ENCODE measurements at places on chromosomes 2 and 18.
A peak's percentile ranks its signal among the peaks of the same experiment; 100 is the strongest.

DNA sequence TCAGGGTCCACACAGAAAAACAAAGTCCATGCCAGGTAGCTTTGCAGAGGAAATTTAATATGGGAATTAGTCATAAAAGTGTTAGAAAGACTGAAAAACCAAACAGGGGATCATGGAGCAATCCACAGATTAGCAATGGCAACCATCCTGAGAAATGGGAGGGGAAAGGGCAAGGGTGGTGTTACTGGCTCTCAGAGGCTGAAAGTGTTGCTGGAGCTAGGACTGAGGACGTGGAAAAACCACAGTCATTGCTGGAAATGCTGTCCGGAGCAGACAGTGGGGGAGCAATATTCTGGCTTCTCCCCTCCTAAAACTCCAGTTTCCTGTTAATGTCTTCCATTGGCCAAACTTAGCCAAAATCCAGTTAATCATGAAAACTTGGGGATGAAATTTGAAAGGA lies 172.4 kb downstream of the ZBTB7C start:
- no peak for DNase-seq

DNA sequence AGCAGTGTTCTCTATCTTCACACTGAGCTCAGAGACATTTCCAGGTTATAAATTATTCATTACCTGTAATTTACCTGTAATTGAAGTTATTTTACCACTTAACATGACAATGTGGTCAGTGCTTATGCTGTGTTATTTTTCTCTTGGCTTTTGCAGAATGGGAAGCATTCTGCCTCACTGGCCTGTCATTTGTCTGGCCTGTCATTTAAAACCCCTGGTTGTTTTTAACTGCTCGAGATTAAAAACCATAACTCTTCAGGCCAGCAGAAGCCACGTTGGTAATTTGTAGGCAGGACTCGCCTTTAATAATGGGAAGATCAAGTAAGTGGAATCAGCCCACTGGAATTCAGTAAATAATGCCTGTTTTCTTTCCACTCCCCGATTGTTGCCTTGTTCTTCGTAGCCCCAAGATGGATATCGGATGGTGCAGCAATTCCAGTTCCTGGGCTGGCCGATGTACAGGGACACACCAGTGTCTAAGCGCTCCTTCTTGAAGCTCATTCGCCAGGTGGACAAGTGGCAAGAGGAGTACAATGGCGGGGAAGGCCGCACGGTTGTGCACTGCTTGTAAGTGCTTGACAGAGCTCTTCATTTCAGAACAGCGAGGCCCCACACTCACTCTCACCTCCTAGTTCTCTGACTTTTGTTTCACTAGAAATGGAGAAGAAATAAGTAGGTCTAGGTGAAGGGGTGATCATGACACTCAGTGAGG lies 222.4 kb upstream of the RAB12 start:
- no peak for DNase-seq

- no peak for DNase-seq
These were observed 27.1 kb upstream of the DSC1 start for GRCh38 chr18:31189757-31190156.

GRCh38 chr2:206863196-206863595 lies 76.1 kb upstream of the CPO start:
- no peak for DNase-seq

DNA sequence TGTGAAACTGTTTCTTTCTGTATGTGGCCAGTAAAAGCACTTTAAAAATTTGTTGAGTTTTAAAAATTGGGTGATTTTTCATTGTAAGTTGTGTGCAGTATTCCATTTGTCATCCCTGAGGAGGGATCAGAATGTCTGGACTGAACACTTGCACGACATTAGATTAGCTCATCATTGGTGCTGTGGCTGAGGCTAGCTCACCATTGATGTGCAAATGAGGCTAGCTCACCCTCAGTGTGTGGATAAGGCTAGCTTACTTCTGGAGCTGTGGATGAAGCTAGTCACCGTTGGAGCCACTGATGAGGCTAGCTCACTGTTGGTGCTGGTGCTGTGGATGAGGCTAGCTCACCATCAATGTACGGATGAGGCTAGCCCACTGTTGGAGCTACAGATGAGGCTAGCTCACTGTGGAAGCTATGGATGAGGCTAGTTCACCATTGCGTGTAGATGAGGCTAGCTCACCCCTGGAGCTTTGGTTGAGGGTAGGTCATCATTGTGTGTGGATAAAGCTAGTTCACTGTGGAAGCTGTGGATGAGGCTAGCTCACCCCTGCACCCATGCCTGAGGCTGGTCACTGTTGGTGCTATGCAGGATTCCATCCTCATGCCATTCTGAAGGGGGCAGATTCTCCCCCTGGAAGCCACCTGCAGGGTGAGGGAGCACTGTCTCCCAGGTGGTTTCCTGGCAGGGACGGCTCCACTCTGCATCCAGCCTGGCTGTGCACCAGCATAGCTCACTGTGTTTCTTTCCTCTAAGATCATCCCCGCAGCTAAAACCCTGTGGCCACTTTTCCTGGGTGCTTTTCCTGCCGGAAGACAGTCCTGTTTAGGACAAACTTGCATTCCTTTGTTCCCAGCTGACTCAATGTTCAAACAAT lies 101.1 kb downstream of the TWIST2 start:
- DNase-seq = no peak

DNA sequence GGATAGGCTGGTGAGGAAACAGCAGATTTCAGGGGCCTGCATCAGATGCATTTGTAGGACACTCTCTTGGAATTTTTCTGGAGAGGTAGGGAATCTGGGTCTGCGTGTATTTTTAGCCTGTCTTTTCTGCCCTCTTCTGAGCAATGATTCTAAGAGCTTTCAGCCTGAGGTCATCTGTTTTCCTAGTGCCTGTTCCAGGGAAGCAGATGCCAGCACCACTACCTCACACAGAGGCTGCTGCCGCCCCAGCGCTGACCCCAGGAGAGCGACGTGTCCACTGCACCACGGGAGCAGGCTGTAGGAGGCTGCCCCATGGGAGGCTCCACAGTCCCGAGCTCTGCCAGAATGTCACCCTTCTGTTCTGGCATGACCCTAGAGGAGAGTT lies 316.5 kb downstream of the CYP26B1 start:
- no peak for DNase-seq

- no peak for DNase-seq
These were observed 557.9 kb downstream of the DCC start for GRCh38 chr18:52897611-52898484.

DNA sequence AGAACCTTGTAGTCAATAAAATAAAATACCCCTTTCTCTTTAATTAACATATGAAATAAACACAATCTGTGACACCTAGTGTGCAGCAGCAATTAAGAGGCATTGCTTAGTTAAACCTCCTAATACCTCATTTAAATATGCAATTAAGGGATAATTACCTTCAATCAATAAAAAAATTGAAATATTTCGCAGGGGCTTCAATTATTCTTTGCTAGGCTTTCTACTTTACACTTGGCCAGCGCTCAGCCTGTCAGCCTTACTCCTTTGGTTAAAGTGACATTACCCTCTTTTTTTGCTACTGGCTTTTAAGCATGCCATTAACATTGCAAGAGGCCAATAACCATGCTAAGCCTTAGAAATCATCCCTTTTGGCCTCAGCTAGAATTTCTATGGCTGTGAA lies 327.5 kb upstream of the ZNF521 start:
- no peak for DNase-seq

DNA sequence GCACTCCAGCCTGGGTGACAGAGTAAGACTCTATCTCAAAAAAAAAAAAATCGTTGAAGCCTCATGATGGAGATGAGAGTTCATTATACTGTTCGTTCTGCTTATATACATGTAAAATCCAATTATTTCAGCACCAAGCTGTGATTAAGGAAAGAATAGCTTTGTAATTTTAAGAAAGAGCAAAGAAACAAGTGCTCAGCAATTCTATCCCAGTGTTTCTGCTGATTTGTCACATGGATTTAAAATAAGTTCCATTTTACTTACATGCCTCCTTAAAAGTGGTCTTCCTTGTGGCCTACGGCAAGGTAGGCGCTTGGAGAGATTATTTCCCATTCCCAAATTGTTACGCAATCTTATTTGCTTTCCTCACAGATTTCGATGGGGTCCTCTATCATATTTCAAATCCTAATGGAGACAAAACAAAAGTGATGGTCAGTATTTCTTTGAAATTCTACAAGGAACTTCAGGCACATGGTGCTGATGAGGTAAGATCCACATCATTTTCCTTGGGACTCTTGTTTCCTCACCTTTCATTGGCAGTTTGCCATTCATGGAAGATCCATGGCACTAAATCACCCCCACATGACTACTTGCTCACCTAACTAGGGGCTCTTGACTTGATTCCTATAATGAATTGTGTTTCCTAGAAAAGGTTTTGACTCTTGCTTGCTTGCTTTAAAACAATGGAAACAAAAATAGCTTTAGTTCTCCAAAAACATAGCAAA lies 11.5 kb downstream of the ARPC2 start:
- DNase-seq = no peak

DNA sequence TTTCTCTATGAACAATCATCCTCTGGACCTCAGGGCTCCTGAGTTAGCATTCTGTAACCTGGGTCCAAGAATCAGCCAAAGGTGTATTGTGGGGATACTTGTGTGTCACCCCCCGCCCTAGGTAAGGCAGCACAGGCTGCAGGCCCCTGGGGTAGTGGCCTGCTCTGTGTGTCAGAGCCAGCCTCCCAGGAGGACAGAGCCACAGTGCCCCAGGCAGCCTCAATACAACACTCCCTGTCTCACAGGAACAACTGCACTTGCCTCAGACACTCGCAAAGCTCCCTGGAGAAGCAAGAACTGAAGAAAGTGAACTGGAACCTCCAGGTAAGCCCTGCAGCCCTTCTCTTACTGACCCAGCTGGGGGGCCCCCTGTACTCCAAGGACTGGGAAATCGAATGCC lies 121.3 kb upstream of the PPP1CB start:
- no peak for DNase-seq

DNA sequence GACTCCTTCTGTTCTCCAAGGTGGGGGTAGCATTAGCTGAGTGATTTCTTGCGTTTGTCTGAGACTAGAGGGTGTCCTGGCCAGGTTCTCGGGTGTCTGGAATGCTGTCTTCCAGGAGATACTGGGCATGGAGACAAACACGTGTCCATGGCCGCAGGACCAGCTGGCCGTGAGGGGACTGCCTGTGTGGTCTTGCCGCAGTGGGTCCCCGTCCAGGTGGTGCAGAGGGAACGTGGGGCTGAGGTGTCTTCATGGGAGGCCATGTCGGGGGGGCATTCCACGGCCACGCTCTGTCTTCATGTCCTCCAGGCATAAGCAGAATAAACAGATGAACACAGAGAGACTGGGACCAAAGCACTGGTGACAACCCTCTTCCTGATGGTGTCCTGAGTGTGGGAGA lies 66.6 kb downstream of the SMIM21 start:
- no peak for DNase-seq

- peak; percentile 11 for DNase-seq
These were observed 1024.2 kb upstream of the ACVR2A start for GRCh38 chr2:146820672-146821071.

- no peak for DNase-seq
These were observed 69.9 kb downstream of the ZC3H6 start for GRCh38 chr2:112345030-112346027.

DNA sequence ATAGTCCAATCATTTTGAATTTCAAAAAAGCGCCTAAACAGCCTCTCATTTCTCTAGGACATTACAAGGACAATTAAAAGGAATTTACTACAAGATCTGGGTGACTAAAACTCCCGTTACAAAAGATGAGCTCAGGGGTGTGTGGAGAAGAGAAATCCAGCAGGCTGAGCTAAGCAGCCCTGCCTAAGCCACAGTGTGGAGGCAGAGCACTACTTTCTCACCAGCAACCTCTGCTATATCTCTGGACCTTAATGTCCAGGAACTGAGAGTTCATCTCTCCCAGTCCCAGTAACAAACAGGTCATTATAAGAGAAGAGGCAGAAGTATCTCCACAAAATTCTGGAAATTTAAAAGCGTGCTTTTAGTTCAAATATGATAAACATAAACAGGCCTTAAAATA lies 18.9 kb upstream of the ANKRD62 start:
- DNase-seq = no peak

DNA sequence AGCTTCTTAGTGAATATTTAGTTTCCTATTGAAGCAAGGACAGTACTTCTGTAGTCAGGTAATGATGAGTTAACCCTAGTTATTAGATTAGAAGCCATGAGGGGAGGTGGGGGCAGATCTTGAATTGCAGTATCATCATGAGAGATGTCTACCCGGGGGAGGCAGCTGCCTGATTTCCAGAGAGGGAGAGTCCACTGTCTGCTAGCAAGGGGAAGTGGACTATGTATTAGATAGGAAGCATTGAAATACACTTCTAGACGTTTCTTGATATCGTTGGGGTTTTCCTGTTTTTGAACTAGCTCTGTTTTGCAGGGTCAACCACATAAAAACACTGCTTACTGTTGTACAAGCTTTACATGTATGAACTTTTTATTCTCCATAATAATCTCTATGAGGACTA lies 38.8 kb downstream of the APLF start:
- no peak for DNase-seq

- DNase-seq = no peak
These were observed 133.5 kb downstream of the GLI2 start for GRCh38 chr2:120869036-120869729.

- DNase-seq = no peak
These were observed 69.8 kb downstream of the CDH19 start for GRCh38 chr18:66534110-66534509.

DNA sequence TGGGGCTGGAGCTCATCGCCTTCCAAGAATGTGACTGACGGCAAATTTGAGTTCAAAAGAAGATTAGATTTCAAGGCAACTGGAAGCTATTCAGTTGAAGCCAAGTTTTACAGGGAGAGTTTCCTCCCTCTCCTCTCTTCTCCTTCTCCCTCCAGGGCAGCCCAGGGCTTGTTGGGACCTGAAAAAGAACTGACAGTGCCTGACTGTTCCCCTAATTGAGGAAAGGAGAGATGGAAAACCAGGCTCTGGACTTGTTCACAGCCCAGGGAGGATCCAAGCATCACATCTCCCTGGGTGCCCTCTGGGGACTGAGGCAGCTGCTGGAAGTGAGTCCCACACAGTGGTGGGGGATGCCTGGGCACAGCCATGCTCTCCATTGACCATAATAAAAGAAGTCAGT lies 88.1 kb downstream of the THNSL2 start:
- no peak for DNase-seq

DNA sequence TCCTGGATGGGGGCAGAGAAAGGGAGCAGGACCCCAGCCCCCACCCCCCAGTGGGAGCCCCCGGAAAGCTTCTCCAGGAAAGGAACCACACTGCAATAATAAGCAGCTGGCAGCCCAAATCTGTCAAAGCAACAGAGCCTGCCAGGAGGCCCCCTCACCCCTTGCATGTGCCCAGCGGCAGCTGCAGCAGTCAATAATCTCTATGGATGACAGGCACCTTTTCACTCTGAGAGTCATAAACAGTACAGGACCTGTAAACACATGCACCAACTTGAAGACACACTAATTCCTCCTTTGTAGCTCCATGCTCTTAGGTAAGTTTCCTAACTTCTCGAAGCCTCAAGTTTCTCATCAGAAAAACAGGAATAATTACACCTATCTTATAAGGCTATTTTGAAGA lies 26.2 kb upstream of the KDM3A start:
- DNase-seq = no peak
